ENCODE measurements at places on chromosomes 4 and X. TPM values are rescaled to one million over a fixed set of nuclear protein-coding genes. Genes with fewer than 3 reads are reported as not detected.

Gene VSIG4
- not detected for total RNA-seq

Gene HSFX2
- total RNA-seq: not detected

Gene TKTL2
- total RNA-seq: not detected

Gene CSAG1
- not detected for total RNA-seq

Gene HMX1
- total RNA-seq: not detected

Gene CNGA2
- total RNA-seq: not detected

Gene DCAF12L2
- total RNA-seq: 0.33 TPM

Gene RASSF6
- total RNA-seq: not detected

Gene SH3D19
- total RNA-seq: 125 TPM

Data from vein endothelial cell (primary cell).